Stimulated activated CD8-positive, alpha-beta memory T cell treated with anti-CD3 and anti-CD28 coated beads, Interleukin-15, amount 100 ng/mL, for 4 hours (primary cell): ENCODE measurements at places on chromosomes 16 and 17.

- DNase-seq: no peak
Measured at GRCh38 chr17:15999974-16000827, 577 bp downstream of the TTC19 start.

- no peak for DNase-seq
Measured at GRCh38 chr17:17711641-17712162, 30.4 kb downstream of the RAI1 start.

DNA sequence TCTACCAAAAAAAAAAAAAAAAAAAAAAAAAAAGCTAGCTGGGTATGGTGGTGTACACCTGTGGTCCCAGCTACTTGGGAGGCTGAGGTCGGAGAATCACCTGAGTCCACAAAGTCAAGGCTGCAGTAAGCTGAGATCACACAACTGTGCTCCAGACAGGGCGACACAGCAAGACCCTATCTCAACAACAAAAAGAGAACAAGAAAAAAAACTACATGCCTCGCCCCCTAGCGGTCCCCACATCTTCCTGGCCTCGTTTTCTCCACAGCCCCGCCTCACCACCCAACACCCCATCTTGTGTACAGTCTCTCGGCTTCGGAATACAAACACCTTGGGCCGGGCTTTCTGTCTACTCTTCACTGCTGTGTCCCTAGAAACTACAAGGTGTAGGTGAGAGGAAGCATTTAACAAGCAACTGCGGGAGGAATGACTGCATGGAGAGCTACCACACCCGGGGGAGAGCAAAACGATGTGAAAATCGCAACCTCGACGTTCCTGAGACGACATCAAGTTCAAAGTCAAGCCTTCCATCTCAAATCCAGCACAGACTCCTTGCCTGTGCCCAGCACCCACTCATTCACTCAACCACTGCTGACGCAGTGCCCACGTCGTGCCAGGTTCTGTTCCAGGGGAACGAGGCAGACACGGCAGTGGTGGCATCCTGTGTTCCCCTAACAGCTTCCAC, 9.0 kb downstream of the NTAN1 start:
- DNase-seq: no peak

DNA sequence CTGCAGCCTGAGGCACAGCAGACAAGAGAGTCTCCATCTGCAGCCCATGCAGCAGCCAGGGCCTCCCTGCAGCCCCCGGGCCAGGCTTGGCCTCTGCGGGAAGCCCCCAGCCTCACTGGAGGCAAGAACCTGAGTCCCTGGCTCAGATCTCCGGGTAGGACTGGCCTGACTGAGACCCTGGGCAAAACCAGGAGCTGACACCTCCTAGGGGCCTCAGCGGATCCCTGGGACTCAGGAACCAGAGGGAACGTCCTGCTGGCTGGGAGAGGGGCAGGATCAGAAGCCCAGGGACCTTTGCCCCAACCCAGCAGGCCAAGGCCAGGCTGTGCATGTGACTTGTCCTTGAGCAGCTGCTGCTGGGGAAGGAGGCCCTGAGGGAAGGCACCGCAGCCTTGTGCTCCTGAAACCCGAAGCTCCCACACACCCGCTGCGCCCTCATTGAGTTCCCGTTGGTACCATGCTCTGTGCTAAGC, 1.7 kb upstream of the PRSS21 start:
- no peak for DNase-seq

GRCh38 chr17:83131401-83132011, 52.1 kb downstream of the METRNL start:
- no peak for DNase-seq

DNA sequence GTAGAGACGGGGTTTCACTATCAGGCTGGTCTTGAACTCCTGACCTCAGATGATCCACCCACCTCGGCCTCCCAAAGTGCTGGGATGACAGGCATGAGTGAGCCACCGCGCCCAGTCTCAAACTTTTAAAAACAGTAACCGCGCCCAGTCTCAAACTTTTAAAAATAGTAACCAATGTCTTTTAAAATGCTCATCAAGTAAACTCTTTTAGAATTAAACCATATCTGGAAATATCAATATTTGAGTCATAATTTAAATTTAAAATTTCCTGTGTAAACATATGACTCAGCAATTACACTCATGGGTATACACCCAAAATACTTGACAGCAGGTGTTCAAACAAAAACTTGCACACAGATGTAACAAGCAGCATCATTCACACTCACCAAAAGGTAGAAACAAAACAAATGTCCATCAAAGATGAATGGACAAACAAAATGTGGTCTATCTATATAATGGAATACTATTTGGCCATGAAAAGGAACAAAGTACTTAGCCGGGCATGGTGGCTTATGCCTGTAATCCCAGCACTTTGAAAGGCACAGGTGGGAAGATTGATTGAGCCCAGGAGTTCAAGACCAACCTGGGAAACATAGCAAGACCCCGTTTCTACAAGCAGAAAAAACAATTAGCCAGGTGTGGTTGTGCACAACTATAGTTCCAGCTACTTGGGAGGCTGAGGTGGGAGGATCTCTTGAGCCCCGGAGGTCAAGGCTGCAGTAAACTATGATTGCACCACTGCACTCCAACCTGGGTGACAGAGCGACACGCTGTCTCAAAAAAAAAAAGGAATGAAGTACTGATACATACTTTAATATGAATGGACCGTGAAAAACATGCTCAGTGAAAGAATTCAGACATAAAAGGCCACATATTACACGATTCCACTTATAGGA, 20.2 kb downstream of the ENPP7 start:
- no peak for DNase-seq

GRCh38 chr16:22267764-22268163, 29.4 kb upstream of the POLR3E start:
- no peak for DNase-seq

GRCh38 chr16:42691-43090, 10.7 kb downstream of the POLR3K start:
- no peak for DNase-seq

DNA sequence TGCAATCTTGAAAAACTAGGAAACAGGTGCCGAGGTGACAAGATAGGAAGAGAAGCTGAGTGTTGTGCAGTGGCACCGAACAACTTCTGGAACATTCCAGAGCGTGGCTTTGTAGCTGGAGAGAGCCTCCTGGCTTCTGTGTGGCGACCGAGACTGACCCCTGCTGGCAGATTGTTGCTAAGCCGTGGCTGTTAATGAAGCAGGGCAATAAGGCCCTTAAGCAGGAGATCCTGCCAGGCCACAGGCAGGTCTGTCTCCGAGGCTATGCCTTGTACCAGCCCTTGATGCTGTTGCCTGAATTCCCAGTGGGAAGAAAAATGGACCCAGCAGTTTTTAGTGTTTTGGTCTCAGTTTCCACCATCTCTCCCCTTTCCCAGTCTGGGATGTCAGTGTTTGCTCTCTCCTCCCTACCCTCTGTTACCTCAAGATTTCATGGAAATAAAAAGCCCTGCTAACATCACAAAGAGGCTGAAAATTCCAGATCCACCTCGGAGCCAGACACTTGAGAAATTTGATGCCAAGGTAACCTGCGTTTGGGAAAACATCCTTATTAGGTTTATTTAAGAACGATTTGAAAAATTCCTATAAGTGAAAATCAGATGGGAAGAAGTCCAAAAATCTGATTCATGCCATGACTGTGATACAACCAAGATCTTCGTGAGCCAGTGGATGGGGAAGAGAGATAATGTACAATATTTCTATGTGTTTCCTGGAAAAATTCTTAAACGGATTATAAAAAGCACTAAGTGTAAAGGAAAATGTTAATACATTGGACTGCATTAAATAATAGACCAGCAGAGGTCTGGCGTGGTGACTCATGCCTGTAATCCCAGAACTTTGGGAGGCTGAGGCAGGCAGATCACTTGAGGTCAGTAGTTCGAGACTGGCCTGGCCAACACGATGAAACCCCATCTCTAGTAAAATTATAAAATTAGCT, 265.1 kb downstream of the PRKCA start:
- peak; percentile 67 for DNase-seq
